ENCODE measurements at places on chromosomes 16 and 17. TPM values are rescaled to one million over a fixed set of nuclear protein-coding genes. Genes with fewer than 3 reads are reported as not detected.

DNA sequence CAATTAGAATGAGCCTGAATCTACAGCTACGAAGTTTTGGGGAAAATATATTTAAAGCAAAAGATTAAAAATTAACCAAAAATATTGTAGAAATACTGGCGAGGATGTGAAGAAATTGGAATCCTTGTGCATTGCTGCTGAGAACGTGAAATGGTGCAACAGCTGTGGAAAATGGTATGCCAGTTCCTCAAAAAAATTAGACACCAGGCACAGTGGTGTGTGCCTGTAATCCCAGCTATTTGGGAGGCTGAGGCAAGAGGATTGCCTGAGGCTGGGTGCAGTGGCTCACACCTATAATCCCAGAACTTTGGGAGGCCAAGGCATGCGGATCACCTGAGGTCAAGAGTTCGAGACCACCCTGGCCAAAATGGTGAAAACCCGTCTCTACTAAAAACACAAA, 119.9 kb upstream of the TMEM97 start:
- DNase-seq, result no peak

GRCh38 chr16:820748-821147, 20.2 kb upstream of the GNG13 start:
- no peak for DNase-seq

DNA sequence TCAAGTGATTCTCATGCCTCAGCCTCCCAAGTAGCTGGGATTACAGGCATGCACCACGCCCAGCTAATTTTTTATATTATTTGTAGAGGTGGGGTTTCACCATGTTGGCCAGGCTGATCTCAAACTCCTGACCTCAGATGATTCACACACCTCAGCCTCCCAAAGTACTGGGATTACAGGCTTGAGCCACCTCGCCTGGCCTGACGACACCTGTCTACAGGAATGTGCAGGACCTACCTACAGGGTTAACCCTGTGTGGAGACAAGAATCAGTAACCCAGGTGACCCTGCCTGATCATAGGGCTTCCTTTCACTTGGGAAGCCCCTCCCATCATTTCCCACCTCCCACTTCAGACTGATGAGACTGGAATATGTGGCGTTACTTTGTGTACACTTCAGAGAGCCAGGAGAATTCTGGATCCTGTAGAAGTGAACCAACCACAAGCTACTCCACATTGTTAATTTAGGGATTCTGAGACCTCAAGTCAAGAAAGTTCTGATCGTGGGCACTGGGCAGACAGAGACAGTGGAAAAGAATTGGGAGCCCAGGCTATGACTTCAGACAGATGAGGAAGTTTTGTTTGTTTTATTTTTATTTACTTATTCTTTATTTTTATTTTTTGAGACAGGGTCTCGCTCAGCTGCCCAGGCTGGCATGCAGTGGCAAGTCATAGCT, 5.7 kb upstream of the MILR1 start:
- no peak for DNase-seq

- no peak for DNase-seq
These were observed 74.0 kb upstream of the HLF start for GRCh38 chr17:55190748-55191147.

GRCh38 chr17:28737316-28737715, 6.5 kb upstream of the TRAF4 start:
- no peak for DNase-seq

DNA sequence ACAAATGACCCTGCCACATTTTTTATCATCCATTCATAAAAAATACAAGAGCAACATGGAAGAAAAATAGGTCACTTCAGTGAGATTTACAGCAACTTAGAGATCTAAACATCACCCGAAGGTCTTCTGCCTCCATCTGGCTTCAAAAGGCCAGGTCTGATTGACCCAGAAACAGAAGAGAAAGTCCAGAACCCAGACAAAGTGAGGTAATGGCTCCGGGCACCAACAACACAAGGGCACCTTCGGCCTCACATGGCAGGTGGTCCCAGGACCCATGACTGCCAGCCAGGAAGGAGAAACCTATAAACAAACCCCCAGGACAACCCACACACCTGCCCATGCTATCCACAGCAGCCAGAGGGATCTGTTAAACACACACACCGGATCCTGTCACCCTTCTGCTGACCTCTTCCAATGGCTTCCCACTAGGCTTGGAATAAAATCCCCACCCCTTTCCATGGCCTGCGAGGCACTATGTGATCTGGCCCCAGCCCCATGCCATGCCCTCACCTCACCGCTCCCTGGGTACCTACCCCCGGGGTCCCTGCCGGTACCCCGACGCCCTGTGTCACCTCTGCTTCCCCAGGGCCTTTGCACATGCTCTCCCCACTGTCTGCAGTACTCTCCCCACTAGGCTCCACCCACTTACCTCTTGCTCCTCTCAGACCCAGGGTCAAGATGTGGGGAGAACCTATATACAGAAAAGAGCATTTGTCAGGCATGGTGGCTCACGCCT, 149.1 kb downstream of the ZNF423 start:
- DNase-seq, result no peak

- no peak for DNase-seq
These were observed 2.6 kb downstream of the STH start for GRCh38 chr17:46001390-46002310.

GRCh38 chr17:79960788-79961522, 74.7 kb downstream of the TBC1D16 start:
- no peak for DNase-seq

DNA sequence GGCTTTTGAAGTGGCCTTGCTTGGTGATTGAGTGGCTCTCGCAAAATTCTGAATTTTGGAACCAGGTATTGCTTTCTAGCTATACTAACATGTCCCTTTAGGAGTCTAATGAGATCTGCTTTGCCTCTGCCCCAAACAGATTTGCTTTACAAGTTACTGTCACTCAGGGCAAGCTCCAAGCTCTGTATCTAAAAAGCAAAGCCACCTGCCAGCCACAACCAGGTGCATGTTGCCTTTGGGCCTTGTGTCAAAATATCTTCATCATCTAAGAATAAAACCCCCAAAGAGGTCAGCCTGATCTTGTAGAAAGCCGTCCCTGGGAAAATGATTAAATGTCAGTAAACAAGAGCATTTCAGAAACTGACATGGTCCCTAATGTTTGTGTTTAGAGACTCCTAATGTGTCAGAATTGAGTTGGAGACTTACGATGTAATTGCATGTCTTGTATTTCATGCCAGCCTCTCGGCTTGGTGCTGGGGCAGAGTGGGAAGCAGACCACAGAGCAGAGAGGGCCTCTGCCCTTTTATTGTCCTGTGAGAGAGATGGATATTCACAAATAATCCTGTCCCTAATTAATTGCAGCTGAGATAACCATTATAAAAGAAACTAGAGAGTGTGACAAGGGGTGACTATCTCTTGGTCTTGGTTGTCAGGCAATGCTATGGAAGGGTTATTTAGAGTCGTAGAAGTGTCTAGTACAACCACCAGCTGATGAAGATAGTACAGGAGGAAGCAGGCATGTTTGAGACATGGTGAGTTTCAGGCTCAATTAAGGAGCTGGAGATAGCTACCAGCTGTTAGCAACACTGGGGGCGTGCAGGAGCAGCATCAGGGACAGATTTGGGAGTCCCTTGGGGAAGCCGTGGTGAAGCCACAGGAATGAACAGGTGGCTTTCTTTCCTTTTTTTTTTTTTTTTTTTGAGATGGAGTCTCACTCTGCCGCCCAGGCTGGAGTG, 90.7 kb downstream of the PITPNC1 start:
- DNase-seq, result no peak

TNFRSF12A gene
- total RNA-seq, result 11.6 TPM

KRTAP4-3 gene
- not detected for total RNA-seq

CCR7 gene
- total RNA-seq, result 1.9 TPM

CFAP52 gene
- total RNA-seq, result not detected
